ENCODE measurements at places on chromosomes 2 and 18. TPM values are rescaled to one million over a fixed set of nuclear protein-coding genes. Genes with fewer than 3 reads are reported as not detected.

GRCh38 chr2:188199716-188200128 is 92.0 kb upstream of the GULP1 start:
- no peak for DNase-seq
- no peaks in the 10 kb centered on the region for H3K36me3 ChIP-seq
- no peaks in the 10 kb centered on the region for H3K27me3 ChIP-seq
- no peaks in the 10 kb centered on the region for H3K4me1 ChIP-seq
- no peak overlapping the region for H3K4me3 ChIP-seq

GRCh38 chr18:26335571-26336487 is 109.6 kb downstream of the TAF4B start:
- H3K4me3 ChIP-seq: no peak overlapping the region
- no peaks in the 10 kb centered on the region for H3K4me1 ChIP-seq
- no peak overlapping the region for H3K27ac ChIP-seq
- H3K36me3 ChIP-seq: no peaks in the 10 kb centered on the region
- no peak for DNase-seq

- H3K27me3 ChIP-seq: no peaks in the 10 kb centered on the region
- H3K27ac ChIP-seq: no peak overlapping the region
- no peaks in the 10 kb centered on the region for H3K4me1 ChIP-seq
- no peak overlapping the region for H3K4me3 ChIP-seq
These were observed 11.1 kb upstream of the EVA1A start for GRCh38 chr2:75571730-75572430.

GRCh38 chr2:45696708-45697107 is 45.2 kb downstream of the PRKCE start:
- no peak overlapping the region for H3K27ac ChIP-seq
- H3K36me3 ChIP-seq: no peaks in the 10 kb centered on the region
- DNase-seq: no peak
- no peak overlapping the region for H3K4me3 ChIP-seq
- no peaks in the 10 kb centered on the region for H3K27me3 ChIP-seq

GRCh38 chr2:54164106-54164505 is 48.7 kb downstream of the ACYP2 start:
- H3K27ac ChIP-seq: no peak overlapping the region
- no peaks in the 10 kb centered on the region for H3K27me3 ChIP-seq
- no peaks in the 10 kb centered on the region for H3K4me1 ChIP-seq
- no peak for DNase-seq
- no peak overlapping the region for H3K4me3 ChIP-seq
- H3K36me3 ChIP-seq: no peaks in the 10 kb centered on the region

GRCh38 chr2:177322801-177323261 is 58.3 kb upstream of the NFE2L2 start:
- no peak for DNase-seq
- H3K27me3 ChIP-seq: no peaks in the 10 kb centered on the region
- no peak overlapping the region for H3K27ac ChIP-seq
- H3K36me3 ChIP-seq: no peaks in the 10 kb centered on the region
- H3K4me1 ChIP-seq: no peaks in the 10 kb centered on the region
- H3K4me3 ChIP-seq: no peak overlapping the region

DNA sequence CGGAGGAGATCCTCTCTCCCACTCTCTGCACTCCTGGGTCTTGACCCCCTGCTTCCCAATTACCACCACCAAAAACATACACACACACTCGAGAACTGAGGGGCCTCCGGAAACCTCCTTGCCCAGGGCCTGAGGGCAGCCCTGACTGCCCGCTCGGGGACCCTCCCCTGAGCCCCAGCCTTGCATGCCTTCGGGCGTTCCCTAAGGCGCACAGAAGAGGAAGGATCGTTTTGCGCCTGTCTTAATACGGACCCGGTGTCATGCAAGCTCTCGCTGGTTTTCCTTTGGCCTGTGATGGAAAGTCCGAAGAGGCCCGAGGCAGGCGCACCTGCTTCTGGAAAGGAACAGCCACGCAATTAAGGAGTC is 19.8 kb downstream of the POU3F3 start:
- no peak for DNase-seq
- no peaks in the 10 kb centered on the region for H3K4me1 ChIP-seq
- H3K36me3 ChIP-seq: no peaks in the 10 kb centered on the region

DNA sequence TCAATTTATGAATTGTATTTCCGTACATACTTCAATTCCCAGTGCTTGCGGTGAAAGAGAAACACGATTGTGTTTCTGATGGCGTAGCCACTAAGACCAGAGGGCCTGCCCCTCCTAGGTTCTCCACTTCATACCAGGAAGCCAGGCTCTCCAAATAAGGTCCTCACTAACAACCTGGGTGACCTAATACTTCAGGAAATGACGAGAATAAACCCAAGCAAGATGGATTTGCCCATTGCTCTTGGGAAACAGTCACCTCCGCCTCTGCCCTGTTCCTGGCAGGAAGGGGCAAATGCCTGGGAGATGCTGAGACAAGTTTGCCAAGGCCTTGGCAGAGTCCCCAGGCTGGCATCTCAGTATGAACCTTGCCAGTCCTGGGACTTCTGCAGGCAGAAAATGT is 41.8 kb downstream of the TTC32 start:
- H3K4me1 ChIP-seq: no peaks in the 10 kb centered on the region
- H3K36me3 ChIP-seq: no peaks in the 10 kb centered on the region
- no peak for DNase-seq
- H3K27ac ChIP-seq: no peak overlapping the region
- no peaks in the 10 kb centered on the region for H3K27me3 ChIP-seq
- H3K4me3 ChIP-seq: no peak overlapping the region

DNA sequence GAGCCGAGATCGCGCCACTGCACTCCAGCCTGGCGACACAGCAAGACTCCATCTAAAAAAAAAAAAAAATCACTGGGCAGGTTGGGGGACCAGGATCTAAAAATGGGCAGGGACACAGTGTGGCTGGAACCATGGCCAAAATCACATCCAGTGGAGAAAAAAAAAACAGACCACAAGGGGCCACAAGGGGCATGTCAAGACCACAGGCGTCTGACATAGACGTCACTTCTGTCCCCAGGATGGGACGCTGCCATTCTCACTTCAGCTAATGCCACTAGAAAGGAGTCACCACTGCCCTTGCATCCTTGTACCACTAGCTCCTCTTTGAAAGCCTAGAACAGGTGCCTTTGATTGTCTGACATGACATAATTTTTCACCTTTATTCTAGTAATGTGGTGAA is 2.5 kb upstream of the POMC start:
- H3K27ac ChIP-seq: no peak overlapping the region
- H3K4me1 ChIP-seq: no peaks in the 10 kb centered on the region
- H3K27me3 ChIP-seq: peaks cover 26% of the 10 kb centered on the region
- no peak overlapping the region for H3K4me3 ChIP-seq
- H3K36me3 ChIP-seq: no peaks in the 10 kb centered on the region

- DNase-seq: no peak
- H3K27ac ChIP-seq: no peak overlapping the region
- H3K4me3 ChIP-seq: no peak overlapping the region
- no peaks in the 10 kb centered on the region for H3K4me1 ChIP-seq
- H3K36me3 ChIP-seq: no peaks in the 10 kb centered on the region
- no peaks in the 10 kb centered on the region for H3K27me3 ChIP-seq
These were observed 384.9 kb upstream of the DCC start for GRCh38 chr18:51955136-51955535.

DNA sequence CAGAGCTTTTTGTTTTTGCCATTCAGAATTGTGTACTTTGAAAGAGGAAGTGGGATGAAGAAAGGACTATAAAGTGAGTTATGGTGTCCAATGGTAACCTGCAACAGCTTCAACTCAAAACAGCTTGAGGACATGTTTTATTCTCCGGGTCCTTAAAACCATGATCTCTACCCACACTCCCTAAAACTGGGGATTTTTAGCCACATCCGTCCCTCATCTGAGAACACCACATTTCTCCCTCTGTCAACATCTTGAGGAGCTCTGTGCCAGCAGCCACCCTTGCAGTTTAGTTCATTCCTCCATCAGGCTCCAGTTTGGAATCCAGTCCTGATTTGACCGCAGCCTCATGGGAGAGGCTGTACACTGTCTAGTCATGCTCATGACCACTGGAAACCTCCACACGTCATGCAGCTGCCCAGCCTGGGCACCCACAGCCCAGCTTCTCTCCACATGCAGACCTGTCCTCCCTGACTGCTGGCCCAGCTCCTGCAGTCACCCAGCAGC is 62.6 kb downstream of the C18orf63 start:
- no peaks in the 10 kb centered on the region for H3K27me3 ChIP-seq
- no peaks in the 10 kb centered on the region for H3K4me1 ChIP-seq
- DNase-seq: no peak
- no peak overlapping the region for H3K4me3 ChIP-seq
- H3K27ac ChIP-seq: no peak overlapping the region

DNA sequence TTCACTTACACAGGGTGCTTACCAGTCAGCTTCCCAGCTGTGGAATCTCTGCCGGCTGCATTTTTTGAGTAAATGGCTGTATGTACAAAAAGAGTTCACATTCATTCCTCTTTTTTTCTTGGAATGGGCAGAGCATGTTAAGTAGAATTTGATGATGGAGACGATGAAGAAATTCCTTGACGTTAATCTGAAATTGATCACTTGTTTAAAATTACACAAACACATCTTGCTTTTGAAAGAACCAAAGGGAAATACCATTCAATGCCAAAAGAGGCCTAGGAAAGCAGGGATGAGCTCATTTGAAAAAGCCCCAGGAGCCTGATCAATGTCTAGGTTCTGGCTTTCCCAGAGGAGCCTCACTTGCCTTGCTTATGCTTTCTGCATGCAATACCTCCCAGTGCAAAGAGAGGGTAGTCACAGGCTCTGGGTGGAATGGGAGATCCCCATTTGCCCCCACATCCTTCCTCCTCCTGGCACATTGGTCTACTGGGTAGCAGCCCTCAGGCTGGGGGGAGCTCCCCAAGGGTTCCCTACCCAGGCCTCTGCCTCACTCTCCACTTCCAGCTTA is 12.3 kb upstream of the SMAD7 start:
- H3K27me3 ChIP-seq: no peaks in the 10 kb centered on the region
- H3K27ac ChIP-seq: no peak overlapping the region
- DNase-seq: no peak

DNA sequence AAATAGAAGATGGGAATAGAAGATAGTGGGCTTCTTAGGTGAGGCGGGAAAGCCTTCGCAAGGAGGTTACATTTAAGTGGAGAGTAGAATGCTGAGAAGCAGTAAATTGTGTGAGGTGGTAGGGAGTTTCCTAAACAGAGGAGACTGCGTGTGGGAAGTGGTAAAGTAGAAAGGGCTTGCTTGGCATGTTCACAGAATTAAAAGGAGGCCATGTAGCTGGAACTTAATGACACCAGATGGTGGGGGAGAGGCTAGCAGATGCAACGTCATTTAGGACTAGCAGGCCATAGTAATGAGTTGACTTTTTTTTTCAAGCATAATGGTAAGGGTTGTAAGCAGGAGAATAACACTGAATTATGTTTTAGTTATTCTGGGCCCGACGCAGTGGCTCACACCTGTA is 13.0 kb upstream of the RTN4 start:
- no peaks in the 10 kb centered on the region for H3K27me3 ChIP-seq
- H3K4me3 ChIP-seq: no peak overlapping the region
- no peaks in the 10 kb centered on the region for H3K36me3 ChIP-seq
- H3K27ac ChIP-seq: no peak overlapping the region
- no peaks in the 10 kb centered on the region for H3K4me1 ChIP-seq

DNA sequence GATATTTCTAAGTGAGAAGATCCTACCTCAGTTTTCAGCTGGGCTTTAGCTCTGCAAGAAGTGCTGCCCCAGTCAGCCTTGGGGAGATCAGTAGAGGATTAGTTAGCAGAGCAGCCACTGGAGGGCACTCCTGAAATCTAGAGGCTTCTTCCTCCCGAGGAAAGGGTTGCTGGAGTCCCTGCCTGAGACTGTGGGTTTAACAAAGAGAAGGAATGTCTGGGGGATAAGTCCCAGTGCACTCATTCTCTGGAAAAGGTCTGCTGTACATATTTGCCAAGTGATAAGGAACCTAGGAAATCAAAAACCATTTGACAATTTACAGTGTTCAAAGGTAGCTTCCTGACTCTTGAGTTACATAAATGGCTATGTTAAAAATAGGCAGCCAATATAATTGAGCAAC is 207.2 kb downstream of the SLC8A1 start:
- peak overlapping the region; percentile 39 for H3K27ac ChIP-seq
- DNase-seq: peak; percentile 46
- H3K27me3 ChIP-seq: no peaks in the 10 kb centered on the region
- no peak overlapping the region for H3K4me3 ChIP-seq

Gene C2orf74
- 18.2 TPM for total RNA-seq

Gene TUBA4B
- not detected for total RNA-seq

Gene MREG
- total RNA-seq: 8.5 TPM

Gene REG3A
- total RNA-seq: not detected

Gene FEV
- not detected for total RNA-seq

Gene PTPN2
- 57.6 TPM for total RNA-seq

Gene KLF7
- 54.1 TPM for total RNA-seq

Data from uterus (tissue), 4 donors.